ENCODE measurements at places on chromosomes 7 and 10.

GRCh38 chr7:139687211-139687954 is 90.4 kb downstream of the HIPK2 start:
- DNase-seq, result no peak

DNA sequence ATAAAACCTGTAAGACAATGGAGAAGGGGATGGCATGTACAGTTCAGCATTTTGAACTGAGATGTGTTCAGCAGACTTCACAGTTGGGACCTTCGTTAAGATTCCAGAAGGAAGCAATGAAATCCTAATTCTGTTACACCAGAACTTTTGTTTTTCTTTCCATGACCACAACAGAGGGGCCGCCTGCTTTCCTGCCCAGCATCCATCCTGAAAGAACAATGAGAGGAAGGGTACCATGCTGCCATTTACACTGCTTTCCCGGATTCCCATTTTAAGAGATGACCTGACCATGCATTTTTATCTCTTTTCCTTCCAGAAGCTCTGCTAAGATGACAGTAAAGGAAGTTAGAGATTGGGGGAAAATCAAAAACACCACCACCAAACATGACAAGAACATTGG is 92.7 kb downstream of the PIP4K2A start:
- DNase-seq, result no peak

- no peak for DNase-seq
Observed at GRCh38 chr10:101887775-101888174, 44.2 kb upstream of the KCNIP2 start.

DNA sequence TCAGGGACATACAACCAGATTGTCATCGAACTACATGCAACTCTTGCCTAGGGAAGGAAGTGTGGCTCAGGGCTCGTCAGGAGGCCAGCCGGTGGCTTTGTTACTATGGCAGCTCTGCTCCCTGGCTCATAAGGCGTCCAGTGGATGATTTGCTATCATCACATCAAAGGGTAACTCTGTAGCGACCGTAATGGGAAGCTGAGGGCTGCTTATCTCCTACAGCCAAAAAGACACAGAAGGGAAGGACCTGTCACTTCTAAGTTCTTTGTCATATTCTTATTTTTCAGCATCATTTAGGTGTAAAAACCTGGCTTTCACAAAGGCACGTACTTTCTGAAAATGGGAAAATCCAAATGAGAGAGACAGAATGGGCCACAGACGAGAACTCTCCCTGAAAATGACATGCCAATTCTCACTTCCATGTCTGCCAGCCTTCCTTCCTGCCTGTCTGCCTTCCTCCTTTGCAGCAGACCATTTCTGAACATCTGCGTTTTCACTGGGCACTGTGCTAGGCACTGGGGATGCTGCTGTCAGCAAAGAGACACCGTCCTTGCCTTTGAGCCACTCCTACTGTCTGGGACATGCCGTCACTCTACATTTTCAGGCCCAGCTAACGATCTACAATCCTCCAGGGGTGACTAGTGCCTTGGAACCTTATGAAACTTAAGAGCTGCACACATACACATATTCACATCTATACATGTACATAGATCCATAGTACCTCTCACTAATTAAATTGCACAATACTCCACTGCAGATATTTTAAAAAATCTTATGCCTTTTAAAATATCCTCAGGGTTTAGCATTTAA is 26.9 kb downstream of the ENKUR start:
- DNase-seq, result no peak

DNA sequence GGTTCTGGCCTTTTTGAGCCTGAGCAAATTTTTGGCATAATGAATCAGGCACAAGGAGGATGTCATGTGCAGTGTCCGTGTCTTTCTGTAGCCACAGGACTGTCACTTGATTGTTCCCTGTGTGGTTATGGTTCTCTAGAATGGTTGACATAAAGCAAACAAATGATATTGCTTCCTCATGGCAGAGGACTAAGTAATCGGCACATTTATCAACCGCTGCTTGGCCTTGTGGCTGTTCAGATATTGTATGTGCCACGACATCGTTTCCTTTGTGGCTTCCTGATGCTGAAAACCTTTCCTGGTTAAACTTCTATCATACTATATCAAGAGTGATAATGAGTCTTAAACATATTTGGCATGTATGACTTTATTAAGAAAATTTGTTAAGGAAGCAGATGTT is 598.8 kb downstream of the SUGCT start:
- no peak for DNase-seq

DNA sequence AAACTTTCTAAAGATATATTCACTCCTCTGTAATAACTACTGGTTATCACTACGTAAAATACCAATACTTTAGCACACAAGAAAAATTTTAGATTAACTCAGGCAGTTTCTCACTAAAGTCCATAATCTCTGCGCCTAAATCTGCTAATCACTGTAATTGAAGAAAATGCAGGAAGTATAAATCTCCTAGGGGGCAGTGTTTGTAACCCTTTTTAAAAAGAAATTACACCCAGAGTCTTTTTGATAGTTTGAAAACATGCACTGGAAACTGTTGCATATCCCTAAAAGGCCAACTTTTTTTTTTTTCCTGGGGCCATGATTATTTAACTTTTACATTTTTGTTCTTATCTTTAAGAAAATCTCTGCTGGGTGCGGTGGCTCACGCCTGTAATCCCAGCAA is 209.6 kb downstream of the KIAA1217 start:
- DNase-seq, result no peak

DNA sequence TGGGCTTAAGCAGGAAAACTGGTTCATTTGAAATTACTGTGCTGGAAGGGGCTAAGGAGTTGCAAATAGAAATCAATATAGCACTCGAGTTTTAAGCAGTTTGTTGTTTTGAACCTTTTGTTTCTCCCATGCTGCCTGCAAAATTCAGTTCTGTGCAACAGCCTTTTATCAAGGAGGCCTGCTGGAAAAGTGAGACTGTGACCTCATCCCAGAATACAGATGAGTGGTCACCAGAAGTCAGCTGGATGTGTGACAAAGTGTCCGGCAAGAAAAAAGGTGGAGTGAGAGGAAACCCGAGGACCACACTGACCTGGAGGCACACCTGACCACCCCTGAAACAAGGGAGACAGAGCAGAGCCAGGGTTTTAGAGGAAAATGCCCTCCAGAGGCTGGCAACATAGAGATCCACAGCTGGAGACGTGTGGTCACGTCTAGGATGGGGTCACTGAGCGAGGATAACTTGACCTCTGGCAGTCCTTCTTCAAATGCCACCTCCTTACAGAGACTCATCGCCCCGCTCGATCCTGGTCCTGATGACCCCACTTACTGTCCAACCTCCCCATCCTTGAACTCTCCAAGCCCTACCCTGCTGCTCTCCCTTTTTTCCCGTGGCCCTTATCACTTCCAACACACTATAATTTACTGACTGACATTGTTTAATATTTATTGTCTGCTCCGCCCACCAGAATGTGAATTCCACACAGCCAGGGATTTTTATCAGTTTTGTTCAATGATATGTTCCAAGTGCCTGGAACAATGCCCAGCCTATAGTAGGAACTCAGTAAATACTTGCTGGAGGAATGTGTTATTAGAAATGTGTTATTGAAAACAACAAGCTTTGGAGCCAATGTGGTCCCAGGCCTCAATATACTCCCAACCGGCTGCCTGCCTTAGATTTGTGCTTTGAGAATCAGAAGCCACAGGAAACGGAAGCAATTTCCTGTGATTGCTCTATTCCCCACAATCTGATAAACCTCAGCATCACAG is 243.8 kb downstream of the GLI3 start:
- DNase-seq, result no peak

DNA sequence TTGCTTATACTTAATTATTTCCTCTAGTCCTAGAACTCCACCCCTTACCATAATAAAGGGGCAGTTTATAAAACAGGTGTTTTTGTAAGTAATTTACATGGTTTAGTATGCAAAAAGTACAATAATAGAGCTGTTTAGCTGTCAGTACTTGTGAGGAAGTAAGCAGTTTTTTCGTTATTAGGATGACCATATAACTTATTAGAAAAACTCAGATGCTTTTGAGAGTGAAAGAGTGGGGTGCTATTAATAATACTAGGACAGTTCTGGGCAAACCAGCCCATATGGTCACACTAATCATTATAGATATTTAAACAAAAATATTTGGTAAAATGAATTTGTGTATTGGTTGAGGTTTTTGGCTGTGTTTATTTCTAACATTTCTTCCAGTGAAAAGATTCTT is 201.9 kb upstream of the KAT6B start:
- no peak for DNase-seq

DNA sequence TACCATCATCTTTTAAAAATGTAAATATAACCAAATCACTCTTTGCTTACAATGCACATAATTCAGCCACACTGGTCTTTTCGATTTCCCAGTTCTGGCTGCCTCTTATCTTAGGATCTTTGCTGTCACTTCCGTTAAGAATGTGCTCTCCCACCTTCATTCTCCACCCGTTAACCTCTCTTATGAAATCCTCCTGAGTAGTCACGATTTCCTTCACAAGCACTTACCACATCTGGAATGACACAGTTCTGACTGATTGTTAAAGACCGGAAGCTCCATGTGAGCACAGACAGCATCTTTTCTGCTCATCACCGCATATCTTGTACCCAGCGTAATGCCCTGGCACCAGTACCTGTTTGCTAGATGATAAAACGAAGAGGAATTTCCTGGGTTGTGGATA is 84.3 kb downstream of the CUL2 start:
- DNase-seq, result no peak

DNA sequence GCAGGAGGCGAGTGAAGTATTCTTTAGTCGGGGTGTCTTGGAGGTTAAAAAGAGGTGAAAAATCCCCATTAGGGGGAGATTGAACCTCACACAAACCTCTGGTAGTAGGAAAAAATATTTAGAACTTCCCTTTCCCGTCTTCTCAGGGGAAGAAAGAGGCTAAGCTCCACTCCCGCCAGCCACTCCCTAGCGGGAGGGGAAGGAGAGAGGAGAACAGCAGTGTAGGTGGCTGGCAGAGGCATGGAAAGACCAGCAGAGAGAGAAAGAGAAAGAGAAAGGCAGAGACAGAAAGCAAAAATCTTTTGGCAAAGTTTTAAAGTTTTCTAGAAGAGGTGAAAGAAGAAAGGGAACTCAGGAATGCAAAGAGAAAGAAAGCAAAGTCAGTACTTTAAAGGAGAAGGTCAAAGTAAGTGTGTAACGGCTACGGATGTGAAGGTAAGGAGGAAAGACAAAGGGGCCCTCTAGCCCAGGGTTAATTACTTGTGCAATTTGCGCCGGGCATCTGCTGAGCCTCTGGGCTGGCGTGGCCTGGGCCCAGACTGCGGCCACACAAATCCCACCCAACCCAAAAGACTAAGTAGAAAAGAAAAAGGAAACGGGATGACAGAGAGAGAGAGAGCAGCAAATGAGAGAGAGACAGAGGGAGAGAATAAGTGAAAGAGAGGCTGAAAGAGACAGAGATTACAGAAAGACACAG is 72.3 kb upstream of the ZNF746 start:
- DNase-seq, result no peak

DNA sequence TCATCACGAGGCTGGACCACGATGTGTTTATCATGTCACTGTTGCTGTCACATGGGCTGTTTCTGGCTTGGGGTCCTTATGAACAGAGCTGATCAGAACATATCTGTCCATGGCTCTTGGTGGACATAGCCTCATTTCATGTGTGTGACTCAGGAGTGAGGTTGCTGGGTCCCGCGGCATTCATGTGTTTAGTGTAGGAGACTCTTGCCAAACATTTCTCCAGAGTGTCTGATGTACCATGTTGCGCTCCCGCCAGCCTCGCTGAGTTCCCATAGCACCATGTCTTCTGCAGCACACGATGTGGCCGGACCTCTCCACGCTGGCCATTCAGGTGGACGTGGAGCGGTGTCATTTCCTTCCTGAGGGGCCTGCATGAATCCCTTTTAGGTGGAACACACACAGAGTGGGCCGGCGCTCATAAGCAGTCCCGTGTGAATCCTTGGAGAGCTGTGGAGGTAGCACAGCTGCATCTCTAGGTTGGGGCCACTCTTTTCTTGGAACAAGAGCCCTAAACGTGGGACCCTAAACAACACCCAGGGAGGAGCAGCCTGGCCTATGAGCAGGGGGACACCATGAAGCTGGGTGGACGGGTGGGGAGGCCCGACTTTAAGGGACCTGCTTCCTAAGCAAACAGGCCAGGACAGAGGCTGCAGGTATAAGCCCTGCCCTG is 134.6 kb downstream of the LHPP start:
- peak; percentile 17 for DNase-seq

DNA sequence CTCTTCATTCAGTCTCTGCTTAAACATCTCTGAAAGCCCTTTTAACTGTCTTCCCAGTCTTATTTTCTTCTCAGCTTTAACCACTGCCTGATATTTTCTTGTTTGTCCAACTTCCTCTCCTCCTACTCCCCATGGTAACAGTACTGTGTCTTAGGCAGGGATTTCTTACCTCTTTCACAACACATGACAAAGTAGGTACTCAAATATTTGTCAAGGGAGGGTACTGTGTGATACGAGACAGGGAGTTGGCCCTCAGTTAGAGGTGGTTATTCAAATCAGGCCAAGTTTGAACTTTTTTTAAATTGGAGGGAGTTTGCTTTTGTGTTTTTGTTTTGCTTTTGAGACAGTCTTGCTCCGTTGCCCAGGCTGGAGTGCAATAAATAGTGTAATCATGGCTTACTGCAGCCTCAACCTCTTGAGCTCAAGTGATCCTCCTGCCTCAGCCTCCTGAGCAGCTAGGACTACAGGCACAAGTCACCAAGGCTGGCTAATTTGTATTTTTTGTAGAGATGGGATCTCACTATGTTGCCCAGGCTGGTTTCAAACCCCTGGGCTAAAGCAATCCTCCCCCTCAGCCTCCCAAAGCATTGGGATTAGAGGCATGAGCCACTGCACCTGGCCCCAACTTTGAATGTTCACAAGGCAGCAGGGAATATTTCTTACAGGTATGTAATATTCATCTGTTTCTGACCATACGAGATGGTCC is 2.5 kb upstream of the KPNA7 start:
- DNase-seq, result no peak

GRCh38 chr10:6431186-6431585 is 148.9 kb downstream of the PRKCQ start:
- no peak for DNase-seq

DNA sequence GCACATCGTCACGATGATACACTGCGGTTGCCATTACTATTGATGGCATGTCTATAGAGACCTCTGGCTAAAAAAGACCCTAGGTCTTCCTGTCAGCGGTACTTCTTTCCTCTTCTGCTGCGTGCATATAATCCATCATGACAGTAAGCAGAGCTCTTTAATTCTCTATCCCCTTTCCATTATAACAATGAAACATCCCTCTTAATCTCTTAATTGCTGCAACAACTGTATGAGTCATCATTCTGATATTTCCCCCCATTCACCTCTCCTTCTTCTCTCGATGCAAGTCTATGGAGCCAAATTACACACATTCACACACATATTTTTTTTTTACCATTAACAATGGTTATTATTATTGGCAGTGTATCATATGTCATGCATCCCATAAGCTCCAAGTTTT is 45.2 kb upstream of the AKR1E2 start:
- DNase-seq, result no peak

Data from femur (tissue), 1 donor.